Activated CD4-positive, alpha-beta T cell treated with anti-CD3 and anti-CD28 coated beads, Interleukin-2, amount 10 ng/mL, durations not matched to agents 24 days and 14 days (primary cell): ENCODE measurements at places on chromosomes 1 and 21.

DNA sequence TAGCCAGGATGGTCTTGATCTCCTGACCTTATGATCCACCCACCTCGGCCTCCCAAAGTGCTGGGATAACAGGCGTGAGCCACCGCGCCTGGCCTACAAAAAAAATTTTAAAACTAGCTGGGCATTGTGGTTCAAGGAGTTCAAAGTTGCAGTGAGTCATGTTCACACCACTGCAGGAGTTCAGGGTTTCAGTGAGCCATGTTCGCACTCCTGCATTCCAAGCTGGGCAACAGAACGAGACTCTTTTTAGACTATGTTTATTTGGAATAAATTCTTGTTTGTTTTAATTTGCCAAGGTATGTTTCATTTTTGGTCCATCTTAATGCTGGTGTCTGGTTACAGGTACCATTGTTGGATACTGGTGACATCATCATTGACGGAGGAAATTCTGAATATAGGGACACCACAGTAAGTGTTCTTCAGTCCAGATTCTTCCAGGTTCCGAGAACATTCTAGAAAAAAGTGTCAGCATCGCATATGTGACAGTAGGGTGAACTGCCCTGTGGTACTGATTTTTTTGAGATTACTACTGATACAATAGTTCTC lies 3.9 kb downstream of the PGD start:
- DNase-seq, result no peak

DNA sequence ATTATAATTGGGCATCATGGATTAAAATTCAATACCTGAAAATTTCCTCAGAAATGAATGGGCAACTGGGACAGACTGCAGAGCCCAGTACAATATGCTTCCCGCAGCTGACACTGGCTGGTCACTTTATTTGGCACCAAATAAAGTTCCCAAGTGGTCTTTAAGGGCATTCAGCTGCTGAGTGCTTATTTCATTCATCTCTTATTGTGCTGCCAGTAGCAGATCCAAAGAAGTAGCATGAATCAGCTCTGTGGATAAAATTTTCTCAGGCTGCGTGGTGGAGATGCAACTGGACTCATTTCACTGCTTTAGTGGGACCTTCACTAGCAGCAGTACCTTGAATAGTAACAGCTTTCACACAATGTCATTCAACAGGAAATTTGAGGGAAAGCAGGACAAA lies 226.3 kb upstream of the ADGRL2 start:
- DNase-seq, result no peak

DNA sequence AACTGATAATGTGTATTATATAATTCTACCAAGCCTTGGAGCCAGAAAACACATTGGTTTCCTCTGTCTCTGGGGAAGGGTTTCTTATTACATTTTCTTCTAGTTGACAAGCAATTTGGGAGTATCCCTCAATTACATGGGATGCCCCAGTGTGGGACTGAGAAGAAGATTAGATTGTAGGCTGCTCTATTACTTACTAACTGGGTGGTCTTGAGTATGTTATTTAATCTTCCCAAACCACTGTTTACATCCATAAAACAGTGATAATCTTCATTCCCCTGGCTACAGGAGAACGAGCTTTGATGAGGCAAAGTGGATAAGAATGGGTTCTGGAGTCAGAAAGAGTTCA lies 105.8 kb downstream of the TSEN15 start:
- DNase-seq, result no peak

DNA sequence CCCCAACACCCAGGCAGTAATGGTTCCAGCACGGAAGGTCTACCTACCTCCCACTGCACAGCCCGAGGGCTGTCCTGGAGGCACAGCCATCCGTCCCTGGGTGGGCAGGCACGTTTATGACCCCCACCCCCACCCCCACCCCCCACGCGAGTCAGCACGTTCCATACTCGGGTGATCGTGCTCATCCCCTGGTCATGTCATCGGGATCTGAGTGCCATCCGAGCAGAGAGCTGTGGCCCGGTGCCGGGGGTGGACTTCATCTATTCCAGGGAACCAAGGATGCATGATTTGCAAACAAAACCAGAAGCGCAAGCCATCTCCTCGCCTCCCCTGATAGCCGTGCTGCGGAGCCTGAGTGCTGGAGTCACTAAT lies 1.1 kb downstream of the TSPEAR start:
- DNase-seq, result no peak

GRCh38 chr1:29831500-29832117 lies 595.3 kb downstream of the PTPRU start:
- no peak for DNase-seq

DNA sequence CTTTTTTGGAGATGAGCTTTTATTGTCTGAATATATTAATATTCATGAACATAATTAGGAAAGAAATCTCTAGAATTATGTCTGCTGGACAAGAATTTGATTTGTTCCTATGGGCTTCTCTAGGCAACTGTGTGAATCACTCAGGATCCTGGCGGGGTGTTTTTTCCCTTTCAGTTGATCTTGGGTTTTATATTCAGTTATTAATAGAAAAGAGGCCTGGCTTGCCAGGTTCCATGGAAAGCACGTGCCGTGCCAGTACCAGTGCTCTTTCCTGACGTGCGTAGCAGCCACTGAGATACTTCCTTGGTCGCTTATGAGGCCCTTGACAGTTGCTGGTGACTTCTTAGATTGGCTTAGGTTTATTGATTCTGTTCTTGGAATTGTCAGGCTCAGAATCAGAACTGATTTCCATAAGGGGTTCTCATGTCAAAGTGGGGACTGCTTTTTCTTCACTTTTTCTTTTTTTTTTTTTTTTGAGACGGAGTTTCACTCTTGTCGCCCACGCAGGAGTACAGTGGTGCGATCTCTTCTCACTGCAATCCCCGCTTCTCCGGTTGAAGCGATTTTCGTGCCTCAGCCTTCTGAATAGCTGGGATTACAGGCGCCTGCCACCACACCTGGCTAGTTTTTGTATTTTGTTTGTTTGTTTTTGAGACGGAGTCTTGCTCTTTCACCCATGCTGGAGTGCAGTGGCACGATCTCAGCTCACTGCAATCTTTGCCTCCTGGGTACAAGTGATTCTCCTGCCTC lies 48.7 kb upstream of the KIF1B start:
- DNase-seq, result no peak

GRCh38 chr1:167797015-167797414 lies 75.2 kb downstream of the MPZL1 start:
- DNase-seq, result peak; percentile 67

DNA sequence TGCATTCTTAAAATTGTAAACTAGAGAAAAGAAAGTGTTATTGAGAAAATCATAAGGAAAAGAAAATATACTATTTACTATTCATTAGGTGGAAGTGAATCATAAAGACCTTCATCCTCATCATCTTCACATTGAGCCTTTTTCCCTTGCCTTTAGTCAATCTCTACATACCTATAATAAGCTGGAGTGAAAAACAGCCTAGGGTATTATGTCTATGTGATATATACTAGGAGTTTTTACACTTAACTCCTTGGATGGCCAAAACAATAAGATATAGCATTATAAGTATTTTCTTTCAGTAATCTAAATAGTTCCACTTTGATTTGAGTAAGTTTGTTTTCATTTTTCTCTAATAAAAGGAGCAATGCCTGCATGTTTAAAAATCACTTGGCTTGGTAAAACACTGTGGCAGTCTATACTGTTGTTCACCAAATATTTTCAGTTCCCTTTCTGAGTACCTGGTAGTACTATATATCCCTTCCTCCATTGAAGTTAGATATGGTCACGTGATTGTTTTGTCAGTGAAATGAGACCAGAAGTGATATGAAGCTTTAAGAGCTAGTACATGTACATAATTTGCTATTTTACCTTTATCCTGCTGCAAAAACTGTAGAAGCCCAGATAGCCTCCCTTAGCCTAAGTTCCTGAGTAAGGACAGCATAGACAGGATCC lies 78.3 kb downstream of the CLEC20A start:
- no peak for DNase-seq

GRCh38 chr1:107181253-107181969 lies 40.6 kb downstream of the NTNG1 start:
- no peak for DNase-seq

DNA sequence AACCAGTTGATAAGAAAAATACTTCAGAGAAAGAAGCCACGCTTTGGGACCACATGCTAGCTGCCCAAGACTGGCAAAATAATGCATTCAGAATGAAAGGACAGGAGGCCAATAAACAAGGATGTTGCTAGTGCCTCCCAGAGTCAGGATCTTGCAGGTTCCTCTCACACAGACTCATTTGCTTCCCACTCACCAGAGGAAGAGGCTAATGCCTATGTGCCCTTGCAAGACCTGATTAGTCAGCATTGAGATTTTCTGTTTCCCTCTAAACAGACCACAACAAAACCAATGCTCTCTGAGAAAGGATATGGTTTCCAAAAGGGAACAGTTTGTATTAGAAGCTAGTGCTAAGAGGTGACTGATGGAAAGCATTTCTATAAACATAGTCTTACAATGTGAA lies 85.7 kb downstream of the NRDC start:
- DNase-seq, result no peak
